ENCODE measurements at places on chromosomes 4 and X.

- DNase-seq = no peak
Observed at GRCh38 chr4:153934688-153935017, 145.8 kb upstream of the SFRP2 start.

DNA sequence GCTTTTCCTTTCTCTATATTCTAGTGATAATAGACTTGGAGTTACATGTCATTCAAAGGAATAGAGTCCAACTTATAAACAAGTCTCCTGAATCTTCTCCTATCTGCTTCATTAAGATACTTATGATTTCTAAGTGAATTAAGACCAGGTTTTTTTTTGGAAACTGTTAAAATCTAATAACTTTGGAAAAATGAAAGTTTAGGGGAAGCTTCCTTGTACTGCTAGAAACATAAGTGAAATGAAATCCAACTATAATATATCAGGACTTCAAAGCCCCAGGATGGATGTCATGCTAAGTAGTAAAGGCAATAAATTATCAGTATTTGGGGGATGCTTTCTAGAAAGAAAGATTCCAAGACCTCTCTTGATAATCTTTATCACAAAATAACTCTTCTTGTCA is 24.8 kb downstream of the GRIA2 start:
- no peak for DNase-seq

DNA sequence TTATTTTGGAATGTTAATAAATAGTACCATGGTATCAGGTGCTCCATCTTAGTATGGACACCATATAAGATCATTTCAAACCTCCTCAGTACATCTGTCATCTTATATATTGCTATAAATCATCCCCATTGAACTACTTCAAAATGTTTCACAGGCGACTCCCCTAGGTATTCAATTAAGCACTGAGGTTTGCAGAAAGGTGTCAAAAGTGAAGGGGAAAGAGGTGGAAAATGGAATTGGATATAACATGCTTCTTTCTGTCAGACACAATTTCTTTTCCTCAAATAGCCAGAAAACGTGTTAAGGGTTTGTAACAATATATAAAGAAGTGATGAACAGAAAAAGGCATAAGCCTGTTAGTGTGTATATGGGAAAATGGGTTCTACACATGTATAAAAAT is 325.5 kb downstream of the GRID2 start:
- no peak for DNase-seq

DNA sequence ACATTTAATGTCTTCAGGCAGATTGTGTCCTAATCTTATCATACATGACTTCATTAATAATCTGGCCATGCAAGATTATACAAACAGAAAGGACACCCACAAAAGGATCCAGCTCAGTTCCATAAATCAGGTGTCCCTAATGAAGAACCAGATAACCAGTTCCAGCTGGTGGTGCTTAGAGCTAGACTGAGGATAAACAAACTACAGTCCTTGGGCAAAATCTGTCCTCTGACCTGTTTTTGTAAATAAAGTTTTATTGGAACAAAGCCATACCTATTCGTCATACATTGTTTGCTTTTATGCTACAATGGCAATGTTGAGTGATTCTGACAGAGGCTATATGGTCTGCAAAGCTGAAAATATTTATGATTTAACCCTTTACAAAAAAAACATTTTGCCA is 199.5 kb downstream of the MID1IP1 start:
- DNase-seq = no peak

All from NAMALWA (cell line).